Daoy (cell line): ENCODE measurements at places on chromosomes 1 and 21.

GRCh38 chr1:42479621-42480020, 16.5 kb downstream of the CCDC30 start:
- DNase-seq = peak; percentile 25

GRCh38 chr1:85957760-85958159, 198.8 kb downstream of the COL24A1 start:
- no peak for DNase-seq

DNA sequence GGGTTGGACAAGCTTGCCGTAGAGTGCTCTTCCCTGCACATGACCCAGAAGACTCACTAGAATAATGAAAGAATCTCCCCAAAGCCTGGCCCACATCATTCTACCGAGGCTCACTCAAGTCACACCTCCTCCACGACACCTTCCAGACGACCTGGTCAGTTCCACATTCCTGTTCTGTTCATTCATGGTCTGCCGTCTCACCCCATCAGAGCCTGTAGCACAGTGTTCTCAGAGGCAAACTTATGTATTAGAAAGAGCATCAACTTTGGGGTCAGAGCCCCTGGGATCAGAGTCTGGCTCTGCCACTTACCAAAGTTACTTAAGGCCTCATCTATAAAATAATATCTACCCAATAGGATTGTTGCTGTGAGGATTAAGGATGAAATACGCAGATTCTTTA, 7.5 kb downstream of the OLFML3 start:
- DNase-seq = no peak

DNA sequence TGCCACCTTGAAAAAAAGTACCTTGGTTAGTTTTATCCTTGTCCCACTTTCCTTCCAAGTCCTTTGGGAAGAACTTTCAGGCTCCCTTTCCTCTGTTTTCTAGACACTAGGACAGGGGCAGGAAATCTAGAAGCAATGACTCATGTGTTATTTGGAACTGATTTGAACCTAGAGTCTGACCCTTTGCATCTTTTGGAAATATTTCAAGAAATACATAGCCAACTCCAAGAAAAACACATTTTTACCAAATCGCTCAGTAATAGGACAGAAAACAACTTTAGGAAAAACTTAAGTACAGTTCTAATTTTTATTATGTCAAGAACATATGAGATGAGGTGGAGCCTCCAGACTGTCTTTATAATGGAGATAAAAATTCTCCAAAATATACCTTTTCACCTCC, 292.4 kb downstream of the PTBP2 start:
- peak; percentile 39 for DNase-seq

DNA sequence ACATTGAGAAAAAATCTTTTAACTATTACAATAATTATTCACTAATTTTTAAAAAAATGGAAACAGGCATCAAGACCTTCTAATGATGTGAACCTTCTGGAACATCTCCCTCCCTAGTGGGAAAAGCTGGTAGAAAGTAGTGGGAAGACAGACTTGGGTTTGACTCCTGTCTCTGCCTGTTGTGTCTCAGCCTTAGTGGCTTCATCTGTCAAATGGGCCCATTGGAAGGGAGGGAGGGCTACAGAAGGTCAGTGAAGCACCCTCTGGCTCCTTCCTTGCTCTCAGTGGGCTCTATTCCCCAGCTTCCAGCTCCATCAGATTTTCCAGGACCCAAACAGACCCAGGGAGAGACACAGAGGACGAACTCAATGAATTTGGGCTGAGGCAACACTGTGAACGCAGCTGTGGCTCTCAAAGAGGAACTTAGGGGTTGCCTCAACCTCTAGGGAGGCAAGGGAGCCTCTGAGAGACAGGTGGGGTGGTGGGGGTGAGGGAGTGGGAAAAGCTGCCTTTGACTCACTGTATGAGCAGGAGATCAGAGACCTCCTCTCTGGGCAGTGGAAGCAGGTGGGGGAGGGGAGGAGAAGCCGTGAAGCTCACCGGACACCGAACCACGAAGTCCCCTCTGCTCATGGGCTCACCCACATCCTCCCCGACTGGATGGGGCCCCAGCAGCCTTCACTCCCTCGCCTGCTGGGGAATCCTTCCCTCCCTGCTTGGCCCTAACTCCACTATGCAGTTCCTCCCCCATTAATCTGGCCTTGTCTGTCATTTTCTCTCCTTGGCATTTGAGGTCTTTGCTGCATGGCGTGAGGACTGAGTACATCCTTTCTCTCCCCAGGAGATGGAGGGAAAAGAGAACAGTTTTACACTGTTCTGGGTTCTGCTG, 4.5 kb downstream of the CNR2 start:
- DNase-seq = no peak

DNA sequence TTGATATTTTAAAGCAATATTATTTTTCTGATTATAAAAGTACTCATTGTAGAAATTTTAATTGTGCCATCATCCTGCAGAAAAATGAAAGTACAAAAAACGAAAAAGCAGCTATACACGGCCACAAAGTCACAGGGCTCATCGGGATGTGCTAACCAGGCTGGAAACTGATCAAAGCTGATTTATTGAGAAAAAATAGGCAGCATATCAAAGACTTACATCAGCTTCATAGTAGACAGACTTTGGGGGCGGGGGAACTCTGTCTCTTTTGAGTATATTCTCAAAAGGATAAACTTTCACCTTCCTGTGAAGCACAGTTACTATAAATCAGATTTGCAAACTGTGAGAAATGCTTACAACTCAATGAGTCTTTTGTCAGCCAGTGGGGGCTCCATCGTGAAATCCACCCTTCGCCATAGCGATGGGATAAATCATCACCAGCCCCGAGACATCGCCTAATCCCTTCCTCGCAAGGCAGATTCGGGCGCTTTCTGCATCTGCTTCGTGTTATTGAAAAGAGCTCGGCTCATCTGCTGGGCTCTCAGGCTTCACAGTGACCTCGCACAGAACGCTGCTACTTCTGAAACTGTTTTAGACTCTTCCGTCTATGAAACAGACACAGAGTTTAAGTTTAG, 69.2 kb upstream of the ERG start:
- DNase-seq = peak; percentile 79

DNA sequence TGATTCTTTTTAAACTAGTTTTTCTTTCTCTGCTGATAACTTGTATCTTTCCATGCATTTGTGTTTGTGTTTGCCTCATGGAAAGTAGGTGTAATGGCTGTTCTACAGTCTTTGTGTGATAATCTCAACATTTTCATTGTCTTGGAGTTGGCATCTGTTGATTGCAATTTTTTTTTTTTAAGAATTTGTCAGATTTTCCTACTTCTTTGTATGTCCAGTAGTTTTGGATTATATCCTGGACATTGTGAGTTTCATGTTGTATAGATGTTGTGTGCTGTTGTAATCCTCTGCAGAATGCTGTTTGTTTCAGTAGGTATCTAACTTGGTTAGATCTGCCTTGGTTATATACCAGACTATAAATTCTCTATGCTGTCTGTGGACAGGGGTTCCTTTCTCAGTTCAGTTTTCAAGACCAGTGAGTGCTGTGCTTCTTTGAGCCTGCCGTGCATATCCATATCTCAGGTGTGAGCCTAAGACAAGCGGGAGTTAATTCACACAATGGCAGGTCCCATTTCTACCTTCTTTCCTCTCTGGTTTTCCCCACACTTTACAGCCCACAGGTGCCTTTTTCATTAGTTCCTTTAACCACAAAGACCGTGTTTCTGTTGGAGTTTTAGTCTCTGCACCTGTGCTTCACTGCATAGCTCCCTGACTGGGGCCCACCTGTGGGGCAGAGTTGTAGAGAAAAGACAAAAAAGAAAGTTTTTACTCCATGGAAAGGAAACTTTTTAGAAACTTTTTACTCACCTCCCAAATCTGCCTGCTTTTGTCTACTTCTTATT, 69.9 kb downstream of the ITSN1 start:
- no peak for DNase-seq
